IPS DF 6.9 (cell line): ENCODE measurements at places on chromosomes 11 and 22.

DNA sequence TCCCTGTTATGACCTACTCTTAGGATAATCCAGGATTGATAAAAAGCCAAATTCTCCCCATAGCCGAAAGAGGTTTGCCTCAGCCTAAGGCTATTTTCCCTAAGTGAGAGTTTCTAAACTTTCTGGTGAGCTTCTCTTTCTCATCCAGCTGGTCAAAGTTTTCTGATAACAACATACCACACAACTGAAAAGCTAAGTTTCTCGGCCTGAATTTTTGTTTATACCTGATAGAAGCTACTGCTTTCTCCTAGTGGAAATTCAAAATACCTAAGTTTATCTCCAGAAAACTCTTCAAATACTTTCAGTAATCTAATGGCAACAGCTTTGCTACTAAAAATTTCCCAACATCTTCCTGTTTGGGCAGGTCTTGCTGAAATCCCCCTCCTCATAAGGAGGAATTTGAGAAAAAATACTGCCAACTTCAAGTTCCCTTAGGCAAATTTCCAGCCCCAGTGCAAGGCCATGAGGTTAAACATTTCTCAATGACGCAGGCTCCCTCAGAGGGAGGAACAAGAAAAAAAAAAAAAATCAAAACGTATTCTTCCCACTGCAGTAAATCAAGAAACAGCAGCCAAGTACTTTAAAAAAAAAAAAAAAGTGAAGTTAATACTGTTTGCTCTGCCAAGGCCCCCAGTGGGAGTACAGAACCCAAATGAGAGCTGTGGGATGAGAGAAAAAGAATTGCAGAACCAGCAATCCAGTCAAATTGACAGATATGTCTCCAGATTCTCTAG lies 127.0 kb downstream of the MRTFA start:
- DNase-seq, result no peak

- DNase-seq, result no peak
These were observed 41.5 kb upstream of the EP300 start for GRCh38 chr22:41050883-41051282.

DNA sequence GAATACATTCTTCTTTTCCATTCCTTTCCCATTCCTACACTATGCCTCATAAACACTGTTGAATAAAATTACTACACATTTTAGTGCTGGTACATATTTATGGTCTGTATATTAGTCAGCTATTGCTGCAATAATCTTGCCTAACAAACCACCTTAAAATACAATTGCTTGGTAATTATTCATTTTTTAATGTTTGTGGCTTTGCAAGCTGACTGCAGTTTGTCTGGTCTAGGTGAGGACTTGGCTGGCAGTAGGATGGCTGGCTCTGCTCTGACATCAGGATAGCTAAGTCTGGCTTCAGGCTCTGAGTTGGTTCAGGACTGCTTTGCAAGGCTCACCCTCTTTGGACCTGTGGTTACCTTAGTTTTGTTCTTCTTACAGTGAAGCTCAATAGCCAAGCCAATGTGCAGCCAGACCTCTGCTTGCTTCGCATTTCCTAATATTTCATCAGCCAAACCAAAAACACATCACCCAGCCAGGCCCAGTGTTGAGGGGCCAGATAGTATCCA lies 913.4 kb upstream of the RAG2 start:
- no peak for DNase-seq

DNA sequence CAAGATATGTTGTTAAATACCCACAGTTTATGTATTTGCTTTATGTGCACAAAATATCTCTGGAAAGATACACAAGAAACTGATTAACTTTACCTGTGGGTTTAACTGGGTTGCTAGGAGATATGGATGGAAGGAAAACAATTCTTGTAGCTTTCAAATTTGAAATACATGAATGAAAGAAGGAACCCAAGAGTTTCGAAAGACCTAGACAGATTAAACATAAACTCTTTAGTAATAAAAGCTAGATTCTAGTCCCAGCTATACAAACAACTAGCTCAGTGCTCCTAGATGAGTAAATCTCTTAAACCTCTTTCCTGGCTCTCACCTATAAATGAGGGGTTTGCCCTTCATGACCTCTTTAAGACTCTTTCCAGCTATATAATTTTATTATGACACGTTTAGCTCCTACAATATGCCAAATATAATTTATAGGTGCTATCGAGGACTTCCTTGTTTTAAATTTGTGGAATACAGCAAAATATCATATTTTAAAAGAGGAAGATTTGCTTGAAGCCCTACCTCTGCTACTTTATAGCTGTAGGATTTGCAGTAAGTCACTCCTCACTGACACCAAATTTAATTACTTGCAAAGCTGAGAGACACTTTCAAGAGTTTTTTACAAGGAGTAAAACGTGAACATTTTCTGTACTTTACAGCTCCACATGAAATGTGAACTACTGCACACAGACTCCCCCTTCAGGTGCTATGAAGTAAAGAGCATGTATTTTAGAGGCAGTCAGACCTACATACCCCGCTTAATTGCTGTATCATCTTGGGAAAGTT lies 50.7 kb downstream of the RRAS2 start:
- DNase-seq, result no peak

- DNase-seq, result no peak
These were observed 13.7 kb downstream of the PPM1F start for GRCh38 chr22:21938906-21939305.

- DNase-seq, result no peak
These were observed 7.2 kb downstream of the FLI1 start for GRCh38 chr11:128701086-128701485.

DNA sequence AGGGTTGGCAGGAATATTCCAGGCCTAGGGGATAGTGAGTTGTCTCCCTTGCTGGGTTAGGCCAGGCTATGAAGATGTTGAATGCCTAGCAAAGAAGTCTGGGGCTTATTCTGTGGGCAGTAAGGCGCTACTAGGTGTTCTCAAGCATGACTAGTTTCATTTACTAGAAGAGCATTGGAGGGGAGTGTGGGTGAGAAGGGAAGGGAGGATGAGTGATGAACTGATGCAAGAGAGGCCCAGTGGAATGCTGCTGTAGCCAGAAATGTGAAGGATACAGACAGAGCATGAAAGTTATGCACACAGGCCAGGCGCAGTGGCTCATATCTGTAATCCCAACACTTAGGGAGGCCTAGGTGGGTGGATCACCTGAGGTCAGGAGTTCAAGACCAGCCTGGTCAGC lies 33.5 kb downstream of the POU2F3 start:
- no peak for DNase-seq

DNA sequence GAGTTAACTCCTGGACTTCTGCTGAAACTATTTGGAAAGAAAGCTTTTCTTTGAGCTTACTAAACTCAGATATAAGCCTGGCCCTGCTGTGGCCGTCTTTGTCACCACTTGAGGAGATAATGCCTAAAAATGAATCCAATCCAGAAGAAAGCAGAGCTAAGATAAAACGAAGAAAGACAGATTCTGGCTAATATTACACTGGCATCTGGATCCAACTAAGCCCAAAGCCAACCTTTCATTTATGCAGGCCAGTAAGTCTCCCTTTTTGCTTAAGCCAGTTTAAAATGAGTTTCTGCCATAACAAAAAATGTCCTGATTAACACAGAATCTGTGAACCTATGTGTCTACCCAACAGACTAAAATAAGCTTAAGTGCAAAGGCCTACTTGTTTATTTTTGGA lies 34.5 kb downstream of the PIK3C2A start:
- no peak for DNase-seq

DNA sequence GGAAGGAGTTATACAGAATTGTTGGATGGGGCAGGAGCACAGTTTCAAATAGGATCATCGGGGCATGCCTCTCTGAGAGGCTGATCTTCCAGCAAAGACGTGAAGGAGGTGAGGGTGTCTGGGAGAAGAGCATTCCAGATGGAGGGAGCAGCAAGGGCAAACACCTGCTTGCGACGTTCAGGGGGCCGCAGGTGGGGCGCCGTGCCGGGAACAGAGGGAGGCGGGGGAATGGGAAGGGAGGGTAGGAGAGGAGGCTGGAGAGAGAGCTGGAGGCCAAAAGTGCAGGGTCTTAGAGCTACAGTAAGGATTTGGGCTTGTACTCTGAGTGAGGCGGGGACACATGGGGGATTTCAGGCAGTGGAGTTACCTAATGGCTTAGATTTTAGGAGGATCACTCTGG lies 13.6 kb downstream of the APOL5 start:
- no peak for DNase-seq

DNA sequence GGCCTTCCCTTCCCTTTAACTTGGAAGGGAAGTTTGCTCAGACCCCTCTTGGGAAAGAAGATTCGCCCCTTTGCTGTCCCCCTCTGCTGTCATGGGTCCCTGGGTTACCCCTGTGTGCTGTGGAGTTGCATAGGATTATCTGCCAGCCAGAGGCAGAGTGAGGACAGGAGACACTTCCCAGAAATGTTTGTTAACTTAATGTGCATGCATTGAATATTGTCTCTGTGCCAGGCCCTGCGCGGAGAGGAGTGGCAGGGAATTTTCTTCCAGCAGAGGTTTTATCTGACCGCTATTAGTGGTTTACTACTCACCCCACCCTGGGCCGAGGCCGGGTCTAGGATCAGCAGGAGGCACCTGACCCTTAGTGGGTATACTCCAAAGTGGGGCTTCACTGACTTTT lies 894.8 kb downstream of the TBC1D22A start:
- DNase-seq, result no peak

DNA sequence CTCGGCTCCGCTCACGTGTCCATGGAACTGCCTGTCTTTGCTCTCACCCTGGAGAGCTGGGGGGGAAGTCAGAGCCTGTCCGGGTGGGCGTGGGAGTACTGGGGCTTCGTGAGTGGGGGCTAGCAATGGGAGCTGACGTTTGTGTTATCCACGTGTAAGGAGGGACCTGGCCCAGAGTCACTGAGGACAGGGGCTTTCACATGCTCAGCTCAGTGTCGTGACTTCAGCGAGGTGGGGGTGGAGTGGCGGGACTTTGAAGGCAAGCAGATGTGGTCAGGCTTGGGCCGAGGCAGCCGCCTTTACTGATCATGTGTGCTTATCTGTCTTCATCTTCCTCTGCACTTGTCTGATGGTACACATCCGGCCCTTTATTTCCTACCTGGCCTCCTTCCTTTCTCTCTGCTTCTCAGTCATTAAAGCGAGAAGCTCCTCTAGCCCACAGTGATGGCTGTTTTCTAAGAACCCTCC lies 113.1 kb upstream of the NNMT start:
- no peak for DNase-seq

DNA sequence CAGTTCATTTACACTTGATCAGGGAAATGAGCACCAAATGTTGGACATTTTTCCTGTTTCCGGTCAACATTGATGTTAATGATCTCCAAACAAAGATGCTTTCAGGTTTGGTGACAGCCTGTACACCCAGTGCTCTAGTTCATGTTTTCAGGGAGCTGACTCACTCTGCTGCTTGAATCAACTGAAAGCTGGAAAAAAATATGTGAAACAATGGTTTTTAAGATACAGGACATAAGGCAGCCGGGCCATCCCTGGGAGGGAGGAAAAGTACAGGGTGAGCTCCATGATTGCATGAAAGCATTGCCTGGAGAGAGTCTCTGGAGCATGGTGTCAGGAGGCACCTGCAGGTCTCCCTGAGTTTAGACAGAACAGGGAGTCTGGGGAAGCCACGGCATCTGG lies 259.6 kb downstream of the TBC1D22A start:
- no peak for DNase-seq

DNA sequence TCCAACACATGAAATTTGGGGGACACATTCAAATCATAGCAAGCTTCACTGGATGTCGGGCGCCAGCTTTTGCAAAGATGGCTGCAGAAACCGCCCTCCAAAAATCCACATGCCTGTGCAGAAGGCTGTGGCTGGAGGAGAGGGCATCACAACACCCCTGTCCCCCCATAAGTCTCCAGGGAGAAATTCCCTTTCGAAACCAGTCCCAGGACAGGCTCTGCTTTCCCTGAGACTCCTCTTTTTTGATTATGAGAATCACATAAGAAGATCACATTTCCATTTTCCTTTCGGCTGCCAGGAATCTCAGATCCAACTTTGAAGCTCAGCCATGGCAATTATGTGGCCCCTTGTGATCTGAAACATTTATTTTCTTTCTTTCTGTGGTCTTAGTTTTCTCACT lies 9.7 kb downstream of the LIF start:
- no peak for DNase-seq

GRCh38 chr11:72225411-72225951 lies 914 bp downstream of the INPPL1 start:
- no peak for DNase-seq

DNA sequence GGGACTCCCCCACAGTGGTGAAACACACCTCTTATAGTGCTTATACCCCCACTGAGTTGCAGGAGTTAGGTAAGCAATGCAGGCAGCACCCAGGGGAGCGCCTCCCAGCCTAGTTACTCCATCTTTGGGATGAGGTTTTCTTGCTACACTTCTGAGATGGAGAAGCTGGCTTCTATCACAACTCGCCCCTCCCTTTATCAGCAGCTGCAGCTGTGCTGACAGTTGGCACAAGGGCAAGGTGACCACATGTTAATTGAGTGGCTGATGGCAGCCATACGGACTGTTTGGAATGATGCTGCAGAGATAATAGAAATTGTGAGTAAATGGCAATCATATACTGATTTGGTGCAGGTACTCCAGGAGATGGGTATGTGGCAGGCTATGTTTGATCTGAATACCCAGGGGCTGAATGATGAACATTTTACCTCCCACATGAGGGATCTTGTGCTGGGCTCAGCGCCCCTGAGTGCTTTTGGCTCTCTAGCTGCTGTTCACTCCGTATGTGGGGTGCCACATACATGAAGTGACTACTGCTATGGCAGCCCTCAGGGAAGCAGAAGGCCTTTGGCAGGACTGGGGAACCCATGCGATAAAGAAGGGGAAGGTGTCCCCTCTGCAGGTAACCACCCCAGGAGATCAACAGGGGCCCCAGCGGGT lies 29.2 kb upstream of the KCNA4 start:
- DNase-seq, result no peak

DNA sequence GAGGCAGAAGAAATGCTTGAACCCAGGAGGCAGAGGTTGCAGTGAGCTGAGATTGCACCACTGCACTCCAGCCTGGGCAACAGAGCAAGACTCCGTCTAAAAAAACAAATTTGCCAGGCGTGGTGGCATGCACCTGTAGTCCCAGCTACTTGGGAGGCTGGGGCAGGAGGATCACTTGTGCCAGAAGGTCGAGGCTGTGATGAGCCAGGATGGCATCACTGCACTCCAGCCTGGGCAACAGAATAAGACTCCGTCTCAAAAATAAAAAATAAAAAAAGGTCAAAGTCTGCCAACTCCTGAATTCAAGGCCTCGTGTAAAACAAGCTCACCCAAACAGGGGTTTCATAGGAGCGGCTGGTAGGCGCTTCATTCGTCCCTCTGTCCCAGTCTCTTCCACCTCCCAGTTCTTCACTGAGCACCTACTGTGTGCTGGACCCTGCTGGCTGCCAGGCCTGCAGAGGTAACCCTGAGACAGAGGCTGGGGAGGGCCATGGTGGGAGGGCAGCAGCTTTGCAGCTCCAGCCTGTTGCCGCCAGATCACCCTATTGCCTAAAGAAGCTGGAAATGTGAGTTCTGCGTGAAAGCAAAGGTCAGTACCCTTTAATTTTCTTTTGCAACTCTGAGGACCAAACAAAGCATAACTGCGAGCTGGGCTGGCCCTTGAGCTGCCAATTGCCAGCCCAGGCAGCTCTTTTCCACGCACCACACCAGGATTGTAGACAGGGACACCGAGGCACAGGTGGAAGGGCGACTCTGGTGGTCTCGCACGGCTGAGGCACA lies 15.3 kb downstream of the RPL3 start:
- no peak for DNase-seq

- DNase-seq, result no peak
These were observed 35.1 kb downstream of the LINC01488 start for GRCh38 chr11:69516526-69516925.

GRCh38 chr11:3217818-3218482 lies 663 bp downstream of the MRGPRG start:
- DNase-seq, result no peak
